ENCODE measurements at places on chromosomes 12 and 14.

- DNase-seq, result no peak
Measured at GRCh38 chr12:90151491-90152015, 442.9 kb upstream of the ATP2B1 start.

GRCh38 chr14:52661314-52661713, 34.0 kb downstream of the ERO1A start:
- no peak for DNase-seq

DNA sequence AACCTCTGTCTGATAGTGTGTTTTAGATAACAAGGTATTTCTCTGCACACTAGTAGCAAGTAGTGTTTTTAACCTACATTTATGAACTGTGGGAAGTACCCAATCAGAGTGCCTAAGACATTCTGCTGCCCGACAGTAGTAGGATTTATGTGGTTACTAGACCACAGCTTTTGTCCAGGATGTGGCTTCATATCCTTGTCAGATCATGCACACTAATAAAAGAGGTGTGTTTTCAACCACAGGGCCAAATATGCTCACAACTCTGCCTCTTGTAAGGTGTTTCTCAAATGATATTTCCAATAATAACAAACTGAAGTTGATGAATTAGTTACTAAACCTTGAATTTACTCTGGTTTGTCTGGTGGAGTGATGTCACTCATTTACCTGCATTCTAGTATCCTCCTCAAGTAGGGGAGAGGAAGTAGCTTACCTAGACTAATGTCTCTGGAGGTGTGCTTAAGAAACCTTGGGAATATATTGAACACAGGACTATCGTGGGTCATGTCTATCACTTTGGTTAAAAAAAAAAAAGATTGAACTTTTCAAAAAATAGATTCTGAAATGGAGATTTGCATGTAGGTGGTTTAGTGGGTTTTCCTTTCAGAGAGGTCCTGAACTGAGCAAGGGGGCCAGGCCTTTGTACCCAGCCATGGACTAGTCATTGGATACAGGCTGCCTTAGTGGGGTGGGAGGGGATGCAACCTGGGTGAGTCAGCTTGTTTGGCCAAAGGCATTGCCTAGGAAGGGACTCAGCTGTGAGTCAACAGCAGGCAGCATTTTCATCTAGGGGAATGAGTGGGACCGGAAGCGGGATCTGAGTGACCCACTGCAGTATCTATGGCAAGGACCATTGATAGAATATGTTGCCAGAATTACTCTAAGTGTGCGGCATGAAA, 14.1 kb downstream of the FBXW8 start:
- DNase-seq, result peak; percentile 23

DNA sequence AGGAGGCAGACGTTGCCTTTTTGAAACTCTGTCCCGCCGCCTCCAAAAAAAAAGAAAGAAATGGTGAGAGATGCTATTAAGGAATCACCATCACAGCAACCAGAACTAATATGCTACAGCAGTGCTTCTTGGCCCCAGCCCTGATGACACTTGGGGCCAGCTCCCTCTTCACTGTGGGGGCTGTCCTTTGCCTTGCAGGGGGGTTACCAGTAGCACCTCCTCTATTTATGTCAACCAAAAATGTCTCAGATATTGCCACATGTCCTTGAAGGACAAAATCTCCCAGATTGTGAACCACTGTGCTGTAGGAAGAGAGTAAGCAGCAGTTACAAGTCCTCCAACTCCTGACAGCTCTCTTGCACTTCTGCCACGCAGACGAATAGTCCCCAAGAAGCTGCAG, 76.4 kb downstream of the LRRC74A start:
- DNase-seq, result no peak

DNA sequence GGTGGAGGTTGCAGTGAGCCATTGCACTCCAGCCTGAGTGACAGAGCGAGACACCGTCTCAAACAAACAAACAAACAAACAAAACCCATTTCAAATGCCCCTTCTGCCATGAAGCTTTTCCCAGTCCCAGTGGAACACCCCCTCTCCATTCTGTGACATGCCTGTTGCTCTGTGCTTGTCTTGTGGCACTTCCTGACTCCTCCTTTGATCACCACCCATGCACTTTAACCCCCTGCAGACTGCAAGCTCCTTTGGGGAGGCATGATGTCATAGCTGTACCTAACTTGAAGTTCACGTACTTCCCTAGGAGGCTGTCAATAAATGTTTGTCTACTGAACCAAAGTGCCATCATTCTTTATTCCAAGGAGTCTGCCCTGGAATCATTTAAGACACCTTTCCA, 64.7 kb downstream of the TMCC3 start:
- DNase-seq, result no peak

DNA sequence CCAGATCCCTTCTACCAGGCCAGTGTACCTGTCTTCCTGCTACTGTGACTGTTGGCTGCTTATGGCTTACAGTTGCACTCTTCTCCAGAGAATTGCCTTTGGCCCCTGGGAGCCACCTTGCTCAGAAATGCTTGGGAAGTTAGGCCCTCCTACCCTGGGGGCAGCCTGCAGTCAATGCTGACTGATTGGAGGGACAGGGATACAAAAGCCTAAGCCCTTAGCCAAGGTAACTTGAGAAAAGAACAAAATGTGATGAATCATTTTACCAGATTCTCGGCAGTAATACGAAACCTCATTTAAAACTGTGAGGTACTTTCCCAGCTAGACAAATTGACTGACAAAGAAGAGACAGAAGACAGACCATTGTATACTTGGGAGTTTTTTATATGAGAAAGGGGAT, 47.3 kb downstream of the PTCSC3 start:
- no peak for DNase-seq

GRCh38 chr14:74956280-74957072, 1.1 kb upstream of the PGF start:
- DNase-seq, result no peak

GRCh38 chr12:26648066-26648465, 184.9 kb downstream of the ITPR2 start:
- no peak for DNase-seq

DNA sequence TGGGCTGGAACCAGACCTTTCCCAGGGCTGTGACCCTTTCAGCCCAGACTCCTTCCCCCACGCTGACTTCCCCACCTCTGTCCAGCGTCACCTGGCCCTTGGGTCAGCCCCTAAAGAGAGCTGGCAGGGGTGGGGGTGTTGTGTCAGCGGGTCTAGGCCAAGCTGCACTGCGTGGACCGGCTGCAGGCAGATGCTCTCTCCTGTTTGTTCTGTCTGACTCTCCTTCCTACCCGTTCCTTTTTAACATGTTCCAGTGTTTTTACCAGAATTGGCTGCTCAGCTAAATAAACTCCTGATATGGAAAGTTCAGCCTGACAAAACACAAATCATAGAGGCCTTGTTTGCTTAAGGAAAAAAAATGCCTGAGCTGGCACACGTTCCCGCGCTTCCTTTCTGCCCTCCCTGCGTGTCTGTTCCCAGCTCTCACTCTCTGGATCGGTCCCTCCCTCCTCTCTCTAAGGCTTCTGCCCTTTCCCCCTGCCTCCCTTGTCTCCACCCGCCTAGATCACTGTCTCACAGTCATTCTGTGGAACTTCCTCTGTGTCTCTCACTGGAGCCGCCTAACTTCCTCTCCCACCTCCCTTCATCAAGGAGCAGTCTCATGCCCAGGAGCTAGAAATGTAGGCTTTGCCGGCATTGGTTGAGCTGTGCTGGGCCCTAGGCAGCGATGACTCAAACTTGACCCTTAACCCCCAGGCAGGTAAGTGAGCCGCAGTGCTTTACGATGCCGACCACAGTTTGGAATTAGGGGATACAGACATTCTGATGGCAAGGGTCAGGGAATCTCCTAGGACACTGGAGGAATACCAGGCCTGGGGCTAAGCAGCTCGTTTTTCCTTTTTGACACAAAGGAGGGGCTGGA, 15.5 kb upstream of the MLXIP start:
- no peak for DNase-seq

GRCh38 chr14:99820702-99821331, 27.6 kb downstream of the EML1 start:
- DNase-seq, result no peak

- peak; percentile 44 for DNase-seq
Measured at GRCh38 chr12:49662998-49663843, 39.9 kb downstream of the PRPF40B start.
